ENCODE measurements at places on chromosomes 1 and 21. TPM values are rescaled to one million over a fixed set of nuclear protein-coding genes. Genes with fewer than 3 reads are reported as not detected.
A peak's percentile ranks its signal among the peaks of the same experiment; 100 is the strongest.

- H3K27me3 ChIP-seq: no peaks in the 10 kb centered on the region
- H3K27ac ChIP-seq: no peak overlapping the region
- H3K36me3 ChIP-seq: peaks cover 14% of the 10 kb centered on the region
Measured at GRCh38 chr1:15691434-15692032, 7.4 kb downstream of the PLEKHM2 start.

DNA sequence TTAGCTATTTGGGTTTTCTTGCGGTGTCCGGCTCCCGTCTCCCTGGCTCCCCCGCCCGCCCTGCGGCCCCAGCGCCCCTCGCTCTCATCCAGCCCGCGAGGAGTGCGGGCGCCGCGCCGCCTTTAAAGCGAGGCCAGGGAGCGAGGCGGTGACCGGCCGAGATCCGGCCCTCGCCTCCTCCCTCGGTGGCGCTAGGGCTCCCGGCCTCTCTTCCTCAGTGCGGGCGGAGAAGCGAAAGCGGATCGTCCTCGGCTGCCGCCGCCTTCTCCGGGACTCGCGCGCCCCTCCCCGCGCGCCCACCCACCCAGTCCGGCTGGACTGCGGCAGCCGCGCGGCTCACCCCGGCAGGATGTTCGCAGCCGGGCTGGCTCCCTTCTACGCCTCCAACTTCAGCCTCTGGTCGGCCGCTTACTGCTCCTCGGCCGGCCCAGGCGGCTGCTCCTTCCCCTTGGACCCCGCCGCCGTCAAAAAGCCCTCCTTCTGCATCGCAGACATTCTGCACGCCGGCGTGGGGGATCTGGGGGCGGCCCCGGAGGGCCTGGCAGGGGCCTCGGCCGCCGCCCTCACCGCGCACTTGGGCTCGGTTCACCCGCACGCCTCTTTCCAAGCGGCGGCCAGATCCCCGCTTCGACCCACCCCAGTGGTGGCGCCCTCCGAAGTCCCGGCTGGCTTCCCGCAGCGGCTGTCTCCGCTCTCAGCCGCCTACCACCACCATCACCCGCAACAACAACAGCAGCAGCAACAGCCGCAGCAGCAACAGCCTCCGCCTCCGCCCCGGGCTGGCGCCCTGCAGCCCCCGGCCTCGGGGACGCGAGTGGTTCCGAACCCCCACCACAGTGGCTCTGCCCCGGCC lies 492 bp downstream of the HLX start:
- H3K4me1 ChIP-seq: peaks cover 32% of the 10 kb centered on the region
- peak overlapping the region; percentile 58 for H3K4me3 ChIP-seq
- H3K27ac ChIP-seq: no peak overlapping the region
- H3K27me3 ChIP-seq: peaks cover 78% of the 10 kb centered on the region
- H3K36me3 ChIP-seq: no peaks in the 10 kb centered on the region
- DNase-seq: no peak

DNA sequence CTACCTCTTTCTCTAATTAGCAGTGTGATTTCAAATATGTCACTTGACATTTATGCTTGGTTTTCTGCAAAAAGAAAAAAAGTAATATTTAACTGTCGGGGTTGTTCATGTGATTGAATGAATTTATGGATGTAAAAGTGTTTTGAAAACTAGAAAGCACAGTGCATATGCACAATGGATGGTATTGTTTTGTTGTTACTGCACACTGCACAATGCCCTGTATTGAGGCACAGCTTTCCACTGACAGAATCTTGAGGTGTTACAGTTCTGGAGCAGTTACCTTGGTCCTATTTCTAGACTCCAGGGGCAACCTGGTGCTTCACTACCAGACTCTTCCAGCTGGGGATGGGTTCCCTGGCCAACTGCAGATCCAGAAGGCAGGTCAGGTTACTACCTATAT lies 116.8 kb upstream of the L1TD1 start:
- H3K36me3 ChIP-seq: no peaks in the 10 kb centered on the region
- no peak overlapping the region for H3K4me3 ChIP-seq
- H3K4me1 ChIP-seq: no peaks in the 10 kb centered on the region
- H3K27me3 ChIP-seq: no peaks in the 10 kb centered on the region

GRCh38 chr1:14294860-14295536 lies 303.5 kb upstream of the KAZN start:
- no peaks in the 10 kb centered on the region for H3K36me3 ChIP-seq
- H3K4me1 ChIP-seq: no peaks in the 10 kb centered on the region
- no peaks in the 10 kb centered on the region for H3K27me3 ChIP-seq

DNA sequence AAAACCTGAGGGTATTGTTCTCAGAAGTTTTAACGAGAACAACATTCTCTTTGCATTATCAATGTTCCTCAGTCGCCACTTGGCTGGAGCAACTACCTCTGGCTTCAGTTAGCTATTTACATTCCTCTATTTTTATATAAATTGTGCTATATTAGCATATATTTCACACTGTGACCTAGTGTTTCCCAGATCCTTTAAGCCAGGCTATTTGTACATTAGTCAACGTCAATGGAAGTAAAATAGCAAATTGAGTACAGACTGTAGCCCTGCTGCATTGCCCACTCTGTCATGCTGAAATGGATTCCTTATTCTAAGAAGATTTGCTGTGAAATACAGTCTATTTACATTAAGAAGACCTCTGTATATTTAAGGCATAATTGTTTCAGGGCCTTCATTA lies 213.8 kb downstream of the ROR1 start:
- peaks cover 2% of the 10 kb centered on the region for H3K27me3 ChIP-seq
- no peak overlapping the region for H3K27ac ChIP-seq
- no peak overlapping the region for H3K4me3 ChIP-seq
- H3K4me1 ChIP-seq: no peaks in the 10 kb centered on the region
- no peaks in the 10 kb centered on the region for H3K36me3 ChIP-seq
- no peak for DNase-seq

DNA sequence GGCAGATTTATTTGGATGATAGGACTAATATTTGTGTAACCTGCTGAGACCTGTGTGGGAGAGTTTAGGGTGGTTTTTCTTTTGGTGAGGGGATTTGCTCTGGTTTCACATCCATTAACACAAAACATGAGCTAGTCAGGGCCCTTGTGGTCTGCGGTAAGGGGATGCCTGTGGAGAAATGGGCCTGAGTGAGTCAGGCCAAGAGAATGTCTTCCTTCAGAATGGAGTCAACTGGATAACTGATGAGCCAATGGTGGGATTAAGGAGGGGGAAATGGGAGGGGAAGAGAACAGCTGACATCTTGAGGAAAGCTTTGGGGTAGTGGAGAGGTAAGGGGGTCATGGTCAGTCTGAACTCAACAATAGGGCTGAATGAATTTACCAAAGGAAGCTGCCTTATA lies 13.9 kb downstream of the WNT2B start:
- no peaks in the 10 kb centered on the region for H3K36me3 ChIP-seq
- H3K27me3 ChIP-seq: no peaks in the 10 kb centered on the region
- H3K4me1 ChIP-seq: no peaks in the 10 kb centered on the region
- H3K4me3 ChIP-seq: no peak overlapping the region
- H3K27ac ChIP-seq: no peak overlapping the region
- no peak for DNase-seq

GRCh38 chr1:98733782-98734112 lies 72.2 kb downstream of the SNX7 start:
- H3K27me3 ChIP-seq: peaks cover 11% of the 10 kb centered on the region
- DNase-seq: no peak
- H3K4me3 ChIP-seq: no peak overlapping the region
- no peak overlapping the region for H3K27ac ChIP-seq
- no peaks in the 10 kb centered on the region for H3K36me3 ChIP-seq
- H3K4me1 ChIP-seq: no peaks in the 10 kb centered on the region

- H3K4me3 ChIP-seq: no peak overlapping the region
- peaks cover 9% of the 10 kb centered on the region for H3K4me1 ChIP-seq
- DNase-seq: no peak
- H3K27ac ChIP-seq: no peak overlapping the region
Measured at GRCh38 chr1:247173431-247173830, 1.6 kb upstream of the ZNF124 start.

The PCSK9 gene
- not detected for total RNA-seq

The KCNE2 gene
- not detected for total RNA-seq

The CELA2B gene
- total RNA-seq: not detected

The KCNQ4 gene
- 0.12 TPM for total RNA-seq

The FGR gene
- total RNA-seq: 0.30 TPM

The ATAD3C gene
- total RNA-seq: 0.87 TPM
